Left lung (tissue), 14 donors: ENCODE measurements at places on chromosomes 7 and 10.

DNA sequence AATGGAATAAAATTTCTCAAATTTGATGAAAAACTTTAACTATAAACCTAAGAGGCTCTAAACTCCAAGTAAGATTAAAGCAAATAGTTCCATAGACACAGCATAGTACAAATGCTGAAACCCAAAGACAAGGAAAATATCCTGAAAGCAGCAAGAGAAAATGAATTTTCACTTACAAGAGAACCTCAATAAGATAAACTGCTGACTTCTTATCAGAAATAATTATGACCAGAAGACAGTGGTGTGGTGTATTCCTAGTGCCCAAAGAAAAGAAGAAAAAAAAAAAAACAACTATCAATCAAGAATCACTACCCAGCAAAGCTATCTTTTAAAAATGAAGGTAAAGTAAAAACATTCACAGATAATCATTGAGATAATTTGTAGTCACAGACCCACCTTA is 106.3 kb downstream of the DYNC1I1 start:
- no peak for DNase-seq

- peak; percentile 54 for DNase-seq
Measured at GRCh38 chr10:90642136-90642535, 215.7 kb downstream of the HTR7 start.

DNA sequence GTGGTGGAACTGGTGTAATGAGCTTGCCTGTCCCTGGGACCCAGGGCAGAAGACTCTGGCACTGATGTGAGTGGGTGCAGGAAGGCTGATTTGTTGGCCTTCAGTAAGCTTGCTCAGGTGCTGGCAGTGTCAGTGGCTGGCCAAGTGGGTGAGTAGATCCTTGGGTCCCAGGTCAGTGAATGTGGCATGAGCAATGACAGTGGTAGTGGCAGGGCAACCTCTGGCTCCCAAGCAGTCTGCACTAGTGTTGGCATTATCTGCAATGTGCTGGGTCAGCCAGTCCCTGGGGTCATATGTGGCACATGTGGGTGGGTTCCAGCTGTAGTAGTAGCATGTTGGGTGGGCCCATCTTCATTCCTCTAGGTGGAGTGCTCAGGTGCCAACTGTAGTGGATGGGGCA is 640.9 kb upstream of the GRM3 start:
- no peak for DNase-seq

DNA sequence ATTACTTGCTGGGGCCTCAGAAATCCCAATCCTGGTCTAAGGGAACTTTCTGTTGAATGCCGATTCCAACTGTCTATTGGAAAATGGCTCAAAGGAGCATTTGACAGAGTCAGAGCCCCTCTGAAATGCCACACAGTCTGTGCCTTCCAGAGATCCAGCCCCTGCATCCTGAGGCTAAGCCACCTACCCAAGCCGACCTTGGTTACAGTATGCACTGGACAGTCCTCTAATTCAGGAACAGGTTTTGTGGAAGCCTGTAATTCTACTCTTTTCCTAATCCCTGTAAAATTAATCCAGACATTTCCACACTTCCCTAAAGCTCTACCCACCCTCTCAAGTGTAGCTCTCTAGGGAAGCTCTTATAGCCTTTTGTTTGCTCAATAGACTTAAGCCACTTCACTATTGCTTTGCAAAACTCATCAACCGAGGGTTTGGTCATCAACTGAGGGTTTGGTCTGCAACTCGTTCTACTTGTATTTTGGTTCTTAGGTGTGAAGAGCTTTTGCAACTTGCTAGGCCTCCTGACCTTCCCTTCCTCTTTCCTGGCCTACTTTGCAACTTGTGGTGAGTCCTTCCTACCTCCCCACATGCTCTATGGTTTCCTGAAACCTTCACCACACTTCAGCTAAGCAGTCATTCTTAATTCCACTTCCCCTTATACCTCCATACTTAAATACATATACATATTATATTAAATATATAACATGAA is 364.8 kb downstream of the SFMBT2 start:
- DNase-seq: no peak

DNA sequence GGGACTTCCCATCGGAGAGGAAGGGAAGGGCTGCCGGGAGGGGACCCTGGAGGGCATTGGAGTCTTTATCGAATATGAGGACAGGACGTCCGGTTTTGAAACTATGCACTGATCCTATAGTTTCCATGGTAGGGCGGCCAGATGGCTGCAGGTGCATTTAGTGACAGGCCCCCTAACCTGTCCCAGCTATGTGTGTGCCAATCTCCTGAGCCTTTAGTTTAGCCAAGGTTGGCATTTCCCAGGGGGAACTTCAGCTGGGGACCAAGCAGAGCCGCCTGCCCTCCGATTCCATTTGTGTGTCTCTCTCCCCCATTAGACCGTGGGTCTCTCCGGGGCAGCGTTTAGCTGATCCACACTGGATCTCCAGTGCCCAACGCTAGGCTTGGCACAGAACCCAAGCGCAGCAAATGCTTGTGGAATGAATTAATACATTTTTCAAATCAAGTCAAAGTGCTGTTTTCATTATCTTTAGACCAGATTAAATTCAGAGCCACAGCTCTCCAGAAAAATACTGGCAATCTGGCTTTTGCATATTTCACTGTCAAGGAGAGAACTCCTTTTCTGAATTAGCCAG is 19.9 kb downstream of the TMEM270 start:
- DNase-seq: no peak
